CMK (cell line): ENCODE measurements at places on chromosomes 13 and 19.

GRCh38 chr13:112133499-112134390 lies 66.8 kb downstream of the SOX1 start:
- no peak for DNase-seq

- no peak for DNase-seq
Observed at GRCh38 chr19:19662344-19662743, 1.1 kb downstream of the ATP13A1 start.

- DNase-seq = no peak
Observed at GRCh38 chr19:17125728-17126677, 50.4 kb downstream of the MYO9B start.

DNA sequence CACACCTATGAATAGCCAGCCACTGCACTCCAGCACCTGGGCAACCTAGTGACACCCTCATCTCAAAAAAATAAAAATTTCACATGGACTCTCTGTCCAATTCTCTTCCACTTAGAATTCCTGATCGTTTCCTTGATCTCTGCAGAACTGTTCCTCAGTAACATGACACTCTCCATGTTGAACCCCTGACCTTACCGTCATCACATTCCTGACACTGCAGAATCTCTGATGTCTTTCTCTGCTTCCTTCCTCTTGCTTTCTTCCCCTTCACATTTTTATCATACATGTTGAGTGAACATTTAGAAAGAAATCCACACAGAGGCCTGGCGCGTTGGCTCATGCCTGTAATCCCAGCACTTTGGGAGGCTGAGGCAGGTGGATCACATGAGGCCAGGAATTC lies 15.0 kb downstream of the ZNF114 start:
- no peak for DNase-seq

DNA sequence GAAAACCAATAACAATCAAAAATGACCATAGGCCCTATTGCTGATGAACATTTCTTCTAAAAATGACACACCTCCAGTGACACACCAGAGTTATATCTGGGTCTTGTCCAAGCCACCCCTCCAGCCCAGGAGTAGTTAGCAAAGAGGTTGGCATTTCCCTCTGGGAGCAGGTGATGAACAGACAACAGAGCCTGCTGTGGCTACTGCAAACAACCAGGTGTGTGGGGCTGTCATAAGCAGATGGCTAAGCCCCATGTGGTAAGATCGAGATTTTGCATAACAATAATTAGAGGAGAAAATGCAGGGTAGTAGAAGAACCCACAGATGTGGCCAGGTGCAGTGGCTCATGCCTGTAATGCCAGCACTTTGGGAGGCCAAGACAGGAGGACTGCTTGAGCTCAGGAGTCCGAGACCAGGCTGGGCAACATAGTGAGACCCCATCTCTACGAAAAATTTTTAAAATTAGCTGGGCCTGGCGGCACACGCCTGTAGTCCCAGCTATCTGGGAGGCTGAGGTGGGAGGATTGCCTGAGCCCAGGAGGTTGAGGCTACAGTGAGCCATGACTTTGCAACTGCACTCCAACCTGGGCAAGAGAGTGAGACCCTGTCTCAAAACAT lies 5.0 kb downstream of the XRCC1 start:
- DNase-seq = no peak

- no peak for DNase-seq
Observed at GRCh38 chr19:37470216-37470615, 1.1 kb downstream of the ZNF570 start.
